ENCODE measurements at places on chromosomes 16 and 17.
A peak's percentile ranks its signal among the peaks of the same experiment; 100 is the strongest.

DNA sequence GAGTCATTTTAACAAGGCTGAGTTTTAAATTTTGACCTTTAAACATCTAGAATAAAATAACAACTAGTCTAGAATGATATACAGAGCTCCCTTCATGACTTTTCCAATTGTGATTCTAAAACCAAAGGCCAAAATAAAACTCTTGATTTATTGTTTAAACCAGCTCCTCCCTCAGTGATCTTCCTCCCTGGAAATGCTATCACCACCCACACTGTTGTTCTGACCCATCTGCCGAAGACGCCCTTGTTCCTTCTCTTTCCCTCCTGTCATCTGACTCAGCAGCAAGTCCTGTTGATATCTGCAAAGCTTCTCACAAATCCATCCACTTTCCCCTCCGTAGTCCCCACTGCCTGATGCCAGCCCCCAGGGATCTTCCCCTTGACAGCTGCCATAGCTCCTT lies 231.6 kb upstream of the DYNLRB2 start:
- no peak for DNase-seq

- DNase-seq: no peak
Measured at GRCh38 chr16:3223913-3224515, 10.9 kb downstream of the ZNF200 start.

GRCh38 chr17:29126268-29126930 lies 53.8 kb downstream of the MYO18A start:
- no peak for DNase-seq

DNA sequence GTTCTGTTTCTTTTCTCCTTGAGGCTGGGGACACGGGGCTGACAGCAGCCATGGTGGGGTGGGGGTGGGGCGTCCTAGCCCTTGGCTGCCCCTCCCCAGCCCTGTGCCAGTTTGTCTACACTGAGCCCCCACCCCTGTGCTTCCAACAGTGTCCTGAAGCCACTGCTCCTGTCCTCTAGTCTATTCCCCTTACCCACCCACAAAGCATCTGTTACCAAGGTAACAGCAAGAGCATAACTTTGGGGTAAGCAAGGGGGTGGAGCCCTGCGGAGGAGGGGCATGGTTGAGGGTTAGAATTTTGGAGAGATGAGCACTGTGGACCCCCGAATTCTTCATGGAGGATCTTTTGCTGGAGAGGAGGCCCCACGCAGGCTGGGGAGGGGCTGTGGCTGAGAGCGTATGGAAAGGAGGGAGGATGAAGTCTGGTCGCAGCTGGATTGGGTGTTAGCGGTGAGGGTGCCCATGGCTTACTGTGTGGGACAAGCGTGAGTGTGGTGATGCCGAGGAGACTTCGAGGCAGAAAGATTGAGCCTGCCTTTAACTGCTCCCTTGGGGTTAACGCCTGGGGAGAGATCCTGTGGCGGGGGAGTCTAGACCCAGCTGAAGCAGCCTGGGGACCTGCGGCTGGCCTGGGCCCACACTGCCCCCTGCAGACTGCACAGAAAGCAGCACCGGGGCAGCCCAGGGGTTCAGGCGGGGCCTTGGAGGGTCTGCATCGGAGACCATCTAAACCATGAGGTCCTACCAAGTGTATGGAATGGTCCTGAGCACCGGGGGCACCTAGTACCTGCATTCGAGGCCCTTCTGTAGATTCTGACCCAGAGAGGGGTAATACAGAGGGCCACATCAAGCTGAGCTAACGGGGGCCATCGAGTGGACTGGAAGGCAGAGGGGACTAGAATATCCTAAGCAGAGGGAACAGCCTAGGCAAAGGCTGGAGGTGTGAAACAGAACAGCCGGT lies 6.1 kb upstream of the STAC2 start:
- peak; percentile 66 for DNase-seq

DNA sequence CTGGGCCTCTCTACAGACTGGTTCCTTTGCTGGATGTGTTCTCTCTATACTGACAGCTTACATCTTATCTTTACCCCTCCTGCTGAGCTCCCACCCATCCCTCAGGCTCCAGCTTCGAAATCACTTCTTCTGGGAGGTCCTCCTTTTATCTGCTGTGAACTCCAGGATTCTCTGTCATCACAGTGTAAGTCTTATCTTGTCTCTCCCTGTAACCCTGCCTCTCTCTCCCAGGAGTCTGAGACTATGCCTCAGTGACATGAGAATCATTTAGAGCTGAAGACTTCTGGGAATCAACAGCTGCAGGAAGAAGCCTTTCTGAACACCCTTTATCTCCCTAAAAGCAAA lies 148.1 kb upstream of the HS3ST3A1 start:
- no peak for DNase-seq

GRCh38 chr16:84598360-84598759 lies 19.5 kb downstream of the COTL1 start:
- DNase-seq: no peak

DNA sequence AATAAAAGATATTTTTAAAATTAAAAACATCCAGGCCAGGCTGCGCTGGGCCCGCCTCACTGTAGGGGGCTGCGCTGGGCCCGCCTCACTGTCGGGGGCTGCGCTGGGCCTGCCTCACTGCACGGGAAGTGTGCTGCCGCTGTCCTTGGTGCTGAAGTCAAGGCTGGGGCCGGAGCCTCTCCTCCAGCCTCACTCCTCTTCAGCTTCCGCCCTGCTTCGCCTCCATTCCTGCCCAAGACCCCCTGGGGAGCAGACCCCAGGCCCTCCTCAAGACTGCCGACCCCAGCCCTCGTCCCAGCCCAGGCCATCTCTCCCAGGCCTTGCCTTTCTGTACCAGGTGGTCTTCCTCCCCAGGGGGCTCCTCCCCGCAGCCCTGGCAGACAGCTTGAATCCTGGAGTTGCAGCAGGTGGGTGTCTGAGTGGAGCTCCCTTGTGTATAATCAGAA lies 26.2 kb downstream of the ENDOV start:
- peak; percentile 9 for DNase-seq

DNA sequence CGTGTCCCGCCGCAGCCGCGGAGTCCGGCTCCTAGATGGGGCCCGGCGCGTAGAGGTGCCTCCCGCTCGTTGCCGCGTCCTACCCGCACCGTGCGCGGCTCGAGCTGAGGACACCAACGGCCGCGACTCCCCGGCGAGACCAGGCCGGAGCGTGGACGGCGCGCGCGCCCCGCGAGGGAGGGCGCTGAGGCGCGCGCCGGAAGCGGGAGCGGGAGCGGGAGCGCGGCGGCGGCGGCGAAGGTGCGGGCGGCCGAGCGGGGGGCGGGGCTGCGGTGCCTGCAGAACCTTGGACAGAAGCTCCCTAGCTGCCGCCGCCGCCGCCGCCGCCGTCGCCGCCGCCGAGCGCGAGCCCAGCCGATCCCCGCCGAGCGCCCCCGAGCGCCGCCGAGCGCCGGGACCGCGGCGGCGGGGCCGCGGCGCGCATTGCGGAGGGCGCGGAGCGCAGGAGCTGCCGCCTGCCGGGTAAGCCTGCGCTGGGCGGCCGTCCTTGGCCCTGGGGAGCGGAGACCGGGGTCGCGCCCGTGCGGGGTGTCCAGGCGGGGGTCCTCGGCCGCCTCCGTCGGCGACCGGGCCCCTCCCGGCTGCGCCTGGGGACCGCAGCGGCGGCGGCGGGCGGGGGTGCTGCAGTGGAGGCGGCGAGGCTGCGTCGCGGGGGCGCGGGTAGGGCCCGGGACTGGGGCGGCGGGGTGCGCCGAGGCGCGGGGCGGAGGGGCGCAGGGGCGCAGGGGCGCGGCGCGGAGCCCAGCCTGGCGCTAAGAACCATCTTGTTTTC lies at the start of gene CDK5R1:
CDK5R1 (plus strand) TSS at position 293 of the 772 bp plus-strand sequence. CDS start 628 bp downstream, outside the sequence.
- peak; percentile 73 for DNase-seq

DNA sequence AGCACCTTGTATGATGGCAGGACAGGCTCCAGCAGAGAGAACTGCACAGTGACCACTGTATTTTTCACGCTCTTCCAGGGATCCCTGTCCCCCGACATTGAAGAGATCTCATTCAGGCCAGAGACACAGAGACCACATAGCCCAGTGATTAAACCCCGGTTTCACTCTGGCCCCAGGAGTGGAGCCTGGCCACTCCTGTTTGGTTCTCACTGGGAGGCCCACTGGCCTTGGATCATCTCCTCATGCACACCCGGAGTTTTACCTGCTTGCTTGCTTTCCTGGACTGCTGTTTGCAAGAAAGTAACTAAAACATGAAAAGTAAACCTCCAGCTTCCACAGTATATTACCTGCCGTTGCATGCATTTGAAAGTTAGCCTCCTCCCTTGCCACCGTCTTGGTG lies 13.2 kb upstream of the CLEC18C start:
- DNase-seq: no peak

DNA sequence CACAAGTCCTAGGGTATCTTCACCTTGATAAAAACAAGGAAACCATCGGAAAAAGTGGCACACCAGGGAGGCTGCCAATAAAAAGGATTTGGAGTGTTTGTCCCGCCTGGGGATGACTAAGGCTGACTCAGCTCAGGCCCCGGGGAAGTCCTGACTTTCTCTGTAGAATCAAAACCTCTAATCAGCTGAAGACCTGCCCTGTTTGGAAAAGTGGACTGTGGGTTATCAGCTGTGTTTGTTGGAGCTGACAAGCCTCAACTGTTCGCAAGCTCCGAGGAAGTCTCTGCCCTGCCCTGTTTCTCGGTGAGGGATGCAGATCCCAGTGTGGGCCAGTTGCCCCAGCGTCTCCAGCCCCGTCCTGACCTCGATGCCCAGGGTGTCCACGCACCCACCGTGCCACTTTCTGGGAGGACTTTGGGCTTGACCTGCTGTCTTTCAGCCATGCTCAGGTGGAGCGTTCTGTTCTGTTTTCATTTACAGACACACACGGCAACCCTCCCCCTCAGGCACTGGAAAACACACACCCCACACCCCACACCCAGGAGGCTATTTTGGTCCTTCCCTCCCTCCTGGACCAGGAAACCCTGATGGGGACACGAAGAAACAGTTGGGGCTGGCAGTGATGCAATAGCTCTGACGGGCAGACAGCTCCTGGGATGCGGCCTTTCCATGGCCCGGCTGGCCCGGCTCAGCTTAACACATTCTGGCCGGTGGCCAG lies 27.6 kb upstream of the PITPNA start:
- DNase-seq: peak; percentile 61

DNA sequence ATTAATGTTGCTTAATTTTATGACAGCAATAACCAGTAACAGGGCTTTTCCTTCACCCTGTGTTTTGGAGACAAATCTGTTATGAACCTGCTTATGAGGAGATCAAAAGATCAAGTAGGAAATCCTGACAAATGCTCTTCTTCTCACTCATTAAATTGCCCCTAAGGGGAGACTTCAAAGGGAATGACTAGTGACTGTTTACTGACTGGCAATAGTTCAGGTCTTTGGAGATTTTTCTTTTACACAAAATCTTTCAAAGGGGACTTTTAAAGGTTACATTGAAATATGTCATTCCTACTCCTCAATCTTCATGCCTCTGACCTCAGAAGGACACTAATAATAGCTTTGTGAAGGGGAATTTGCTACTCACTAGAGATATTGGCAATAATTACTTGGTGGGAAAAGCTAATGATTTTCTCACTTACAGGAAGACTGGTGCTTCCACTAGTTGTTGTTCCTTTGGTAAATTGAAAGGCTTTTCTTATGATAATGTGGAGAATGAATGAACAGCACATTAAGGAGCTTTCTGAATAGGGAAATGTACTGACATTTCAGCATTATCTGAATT lies 292.9 kb upstream of the CA10 start:
- DNase-seq: no peak

DNA sequence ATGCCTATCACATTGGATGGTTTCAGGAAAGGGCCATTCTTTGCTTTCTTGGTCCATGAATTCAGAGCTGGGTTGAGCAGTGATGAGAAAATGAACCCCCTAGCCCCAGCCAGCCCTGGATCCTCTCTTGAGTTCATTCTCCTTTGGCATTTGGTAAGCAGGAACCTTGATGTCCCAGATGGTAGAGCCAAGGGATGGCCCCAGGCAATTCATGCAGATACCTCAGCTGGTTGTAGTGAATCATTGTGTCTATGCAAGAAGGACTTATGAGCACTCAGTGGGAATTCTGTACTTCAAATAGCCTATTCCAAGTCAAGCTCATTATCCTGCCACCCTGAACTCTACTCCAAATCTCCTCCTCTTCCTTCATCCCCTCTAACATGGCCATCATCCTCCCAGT lies 412.7 kb downstream of the UTP18 start:
- DNase-seq: no peak

GRCh38 chr17:43342589-43342890 lies 56.3 kb upstream of the ARL4D start:
- no peak for DNase-seq

GRCh38 chr16:55499951-55500529 lies 8.8 kb upstream of the LPCAT2 start:
- no peak for DNase-seq

DNA sequence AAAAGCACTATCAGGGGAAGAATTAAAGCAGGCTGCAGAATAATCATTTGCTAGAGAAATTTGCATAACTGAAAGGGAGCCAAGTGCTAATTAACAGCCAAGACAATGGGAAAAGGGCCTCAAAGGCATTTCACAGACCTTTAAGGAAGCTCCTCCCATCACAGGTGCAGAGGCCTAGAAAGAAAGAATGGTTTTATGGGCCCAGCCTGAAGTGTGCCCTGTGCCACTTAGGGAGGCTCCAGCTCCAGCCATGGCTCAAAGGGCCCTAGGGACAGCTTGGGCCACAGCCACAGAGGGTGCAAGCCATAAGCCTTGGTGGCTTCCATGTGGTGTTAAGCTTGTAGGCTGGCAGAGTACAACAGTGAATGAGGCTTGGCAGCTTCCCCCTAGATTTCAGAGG lies 50.1 kb downstream of the RNF112 start:
- no peak for DNase-seq

DNA sequence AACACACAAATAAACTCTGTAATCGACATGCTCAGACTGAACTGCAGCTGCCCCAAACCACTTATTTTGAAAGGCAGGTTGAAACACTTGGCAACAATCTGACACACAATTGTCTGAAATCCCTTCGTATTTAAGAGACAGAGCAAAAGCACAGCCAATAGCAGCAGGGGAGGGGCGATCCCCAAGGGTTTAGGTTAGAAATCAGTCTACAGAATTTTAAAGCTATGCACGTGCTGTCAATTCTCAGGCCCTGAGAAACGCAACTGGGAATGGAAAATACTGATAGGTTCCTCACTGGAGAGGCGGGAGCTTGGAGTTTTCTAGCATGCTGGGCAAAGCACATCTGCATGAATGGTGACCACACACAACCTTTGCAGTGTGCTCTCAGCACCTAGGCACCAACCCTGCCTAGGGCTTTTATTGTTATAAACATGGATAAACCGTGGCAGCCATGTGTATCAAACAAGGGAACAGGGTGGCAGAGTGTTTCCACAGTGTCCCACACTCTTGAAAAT lies 168.0 kb downstream of the AATF start:
- DNase-seq: no peak

DNA sequence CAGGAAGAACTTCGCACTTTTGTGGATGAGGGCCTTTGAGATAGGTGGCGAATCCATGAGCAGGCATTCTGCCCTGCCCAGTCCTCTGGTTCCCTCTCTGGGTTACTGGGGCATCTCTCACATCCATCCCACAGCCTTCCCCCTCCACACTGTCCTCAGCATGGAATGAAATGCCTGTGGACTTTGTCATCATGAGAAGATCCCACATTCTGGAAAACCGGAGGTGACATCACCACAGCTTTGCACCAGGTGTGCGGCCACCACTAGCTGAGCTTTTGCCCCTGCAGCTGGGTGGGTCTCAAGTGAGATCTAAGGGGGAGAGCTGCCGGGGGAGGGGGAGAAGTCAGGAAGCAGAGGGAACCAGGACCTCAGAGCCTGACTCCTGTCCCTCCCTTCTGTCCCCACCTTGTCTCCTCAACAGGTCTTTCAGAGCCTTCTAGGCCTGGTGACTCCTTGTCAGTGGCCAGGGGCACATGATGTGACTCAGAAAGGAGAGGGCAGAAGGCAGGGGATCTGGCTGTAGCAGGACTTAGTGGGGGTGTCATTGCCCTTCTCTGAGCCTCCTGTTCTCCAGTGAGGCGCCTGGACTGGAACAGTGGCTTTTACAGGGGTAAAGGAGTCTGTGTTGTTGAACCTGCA lies 40.0 kb upstream of the DLX4 start:
- no peak for DNase-seq

GRCh38 chr17:62172492-62173291 lies 107.6 kb upstream of the MED13 start:
- no peak for DNase-seq

All from CD4-positive, alpha-beta T cell treated with Interferon gamma for 1 hour (primary cell).